H1 (cell line): ENCODE measurements at places on chromosomes 11 and 22. TPM values are rescaled to one million over a fixed set of nuclear protein-coding genes. Genes with fewer than 3 reads are reported as not detected.

The GDPD5 gene
- total RNA-seq = 8.1 and 8.6 TPM in 2 replicates

The MRGPRX4 gene
- total RNA-seq = not detected in 2 replicates

The KCNK7 gene
- 0.42 and 1.0 TPM in 2 replicates for total RNA-seq

The NRGN gene
- total RNA-seq = 0.60 and 0.75 TPM in 2 replicates

The PNPLA5 gene
- total RNA-seq = 6.8 and 8.2 TPM in 2 replicates

The DDX25 gene
- 16.3 and 17.9 TPM in 2 replicates for total RNA-seq

The OR4C3 gene
- total RNA-seq = not detected in 2 replicates

The RIMBP3B gene
- total RNA-seq = 0.19 and 0.21 TPM in 2 replicates

The KCNJ1 gene
- 0.15 and 0.17 TPM in 2 replicates for total RNA-seq

The SYCE3 gene
- not detected in 2 replicates for total RNA-seq

The CTSW gene
- total RNA-seq = not detected in 2 replicates

The PRODH gene
- total RNA-seq = 27.5 and 27.6 TPM in 2 replicates

The KCNJ5 gene
- total RNA-seq = not detected in 2 replicates

The LRRC55 gene
- 1.1 and 1.4 TPM in 2 replicates for total RNA-seq

The TTC28 gene
- total RNA-seq = 12.6 and 13.1 TPM in 2 replicates

The MS4A3 gene
- total RNA-seq = not detected in 2 replicates

The LRP5 gene
- 35.4 and 38.9 TPM in 2 replicates for total RNA-seq

The SEPTIN5 gene
- 7.8 and 8.6 TPM in 2 replicates for total RNA-seq

The MMP11 gene
- total RNA-seq = 9.6 and 10.2 TPM in 2 replicates

The SEPTIN3 gene
- 38.9 and 39.1 TPM in 2 replicates for total RNA-seq

GRCh38 chr22:50620593-50621355, 7.2 kb downstream of the ARSA start:
- no peaks in the 10 kb centered on the region for H3K27me3 ChIP-seq
- no peak overlapping the region for H3K27ac ChIP-seq
- H3K4me1 ChIP-seq = peaks cover 5% of the 10 kb centered on the region
- H3K4me3 ChIP-seq = no peak overlapping the region
- no peak for DNase-seq

- H3K27me3 ChIP-seq = no peaks in the 10 kb centered on the region
- no peak for DNase-seq
- no peaks in the 10 kb centered on the region for H3K36me3 ChIP-seq
- no peak overlapping the region for H3K4me3 ChIP-seq
- H3K27ac ChIP-seq = no peak overlapping the region
- no peaks in the 10 kb centered on the region; the same call in 1 of the 2 replicates for H3K4me1 ChIP-seq
Observed at GRCh38 chr11:109960831-109961230, 132.4 kb upstream of the ZC3H12C start.

- no peak for DNase-seq
- H3K4me1 ChIP-seq = peaks cover 23% of the 10 kb centered on the region
- no peaks in the 10 kb centered on the region for H3K27me3 ChIP-seq
- no peak overlapping the region for H3K27ac ChIP-seq
Observed at GRCh38 chr22:29012952-29013351, 48.7 kb downstream of the C22orf31 start.

- no peak overlapping the region for H3K4me3 ChIP-seq
- no peak overlapping the region for H3K27ac ChIP-seq
- no peak for DNase-seq
Observed at GRCh38 chr22:17804331-17805080, 30.2 kb upstream of the BID start.

DNA sequence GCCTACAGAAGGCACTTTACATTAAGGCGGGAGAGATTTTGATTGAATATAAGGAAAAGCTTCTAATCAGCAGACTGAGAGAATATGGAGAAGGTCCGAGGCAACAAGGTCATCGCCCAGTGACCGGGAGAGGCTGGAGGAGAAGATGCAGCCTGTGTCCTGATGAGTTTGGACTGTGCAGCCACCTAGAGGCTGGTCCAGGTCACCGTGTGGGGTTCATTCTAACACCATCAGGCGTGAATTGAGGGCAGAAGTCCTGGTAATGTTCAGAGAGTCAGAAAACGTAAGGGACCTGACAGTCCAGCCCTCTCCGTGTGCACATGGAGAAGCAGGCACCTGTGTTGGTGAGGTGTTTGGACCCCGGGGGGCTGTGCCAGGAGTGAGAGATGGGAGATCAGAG, 102.7 kb downstream of the FEZ1 start:
- H3K27ac ChIP-seq = no peak overlapping the region
- no peaks in the 10 kb centered on the region for H3K36me3 ChIP-seq
- no peak overlapping the region for H3K4me3 ChIP-seq
- no peaks in the 10 kb centered on the region; the same call in 1 of the 2 replicates for H3K27me3 ChIP-seq
- DNase-seq = no peak

DNA sequence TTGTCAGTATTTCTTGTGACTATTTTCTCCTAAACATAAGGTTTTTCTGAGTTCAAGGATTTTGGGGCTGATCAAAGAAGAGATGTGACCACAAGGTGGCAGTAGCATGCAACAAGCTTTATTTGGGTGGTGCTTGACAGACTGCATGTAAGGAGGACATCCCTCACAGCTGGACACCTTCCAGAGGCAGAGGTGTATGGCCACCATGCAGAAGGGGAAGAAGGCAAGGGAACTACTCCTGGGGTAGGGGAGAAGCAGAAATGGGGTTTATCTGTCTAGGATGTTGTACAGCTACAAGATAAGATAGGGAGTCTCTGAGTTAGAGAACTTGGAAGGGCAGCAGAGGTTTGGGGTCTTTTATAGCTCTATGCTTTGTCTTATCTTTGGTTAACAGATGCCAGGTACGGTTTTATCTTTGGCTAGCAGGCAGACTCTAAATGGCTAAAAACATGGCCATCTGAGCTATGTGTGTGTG, 5.1 kb upstream of the BIRC2 start:
- H3K4me1 ChIP-seq = peaks cover 4% of the 10 kb centered on the region
- H3K4me3 ChIP-seq = no peak overlapping the region
- DNase-seq = peak; percentile 75
- no peaks in the 10 kb centered on the region for H3K36me3 ChIP-seq
- no peaks in the 10 kb centered on the region for H3K27me3 ChIP-seq

DNA sequence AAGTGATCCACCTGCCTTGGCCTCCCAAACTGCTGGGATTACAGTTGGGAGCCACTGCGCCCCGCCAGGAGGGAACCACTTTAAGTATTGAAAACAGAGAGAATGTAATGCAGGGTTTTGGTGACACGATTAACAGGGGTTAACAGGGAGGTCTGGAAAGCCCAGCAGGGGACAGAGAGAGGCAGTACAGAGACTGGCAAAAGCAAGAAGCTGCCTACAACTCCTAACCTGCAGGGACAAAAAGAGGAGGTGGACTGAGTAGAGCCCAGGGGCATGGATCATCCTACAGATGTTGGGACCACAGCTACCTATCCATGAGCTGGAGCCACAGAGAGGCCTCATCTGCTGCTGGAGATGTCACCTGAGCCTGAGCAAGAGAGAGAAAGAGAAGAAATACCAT, 1.7 kb upstream of the SPINDOC start:
- H3K27ac ChIP-seq = no peak overlapping the region
- H3K4me3 ChIP-seq = no peak overlapping the region
- H3K36me3 ChIP-seq = peaks cover 7% of the 10 kb centered on the region
- DNase-seq = no peak

DNA sequence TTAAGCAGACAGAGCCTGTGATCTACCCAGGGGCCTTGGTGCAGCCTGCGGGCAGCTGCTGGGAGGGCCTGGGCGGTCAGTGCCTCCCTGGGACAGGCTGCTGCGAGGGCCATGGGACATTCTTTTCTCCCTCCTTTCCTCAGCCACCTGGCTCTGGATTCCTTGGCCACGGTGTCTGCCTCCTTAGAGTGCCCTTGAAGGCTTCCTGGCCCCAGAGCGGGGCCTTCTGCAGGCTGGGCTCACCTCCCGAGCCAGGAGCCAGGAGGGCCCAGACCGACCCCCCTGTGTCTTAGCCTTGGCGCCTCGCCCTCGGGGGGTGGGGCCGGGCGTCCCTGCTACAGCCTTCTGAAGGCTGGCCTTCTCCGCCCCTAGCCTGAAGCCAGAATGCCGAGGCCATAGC, 231.2 kb downstream of the TBC1D22A start:
- H3K4me3 ChIP-seq = no peak overlapping the region
- H3K27me3 ChIP-seq = no peaks in the 10 kb centered on the region
- no peaks in the 10 kb centered on the region for H3K36me3 ChIP-seq
- no peak overlapping the region for H3K27ac ChIP-seq

GRCh38 chr22:42920101-42920820, 63.2 kb upstream of the ARFGAP3 start:
- H3K4me1 ChIP-seq = peaks cover 22% of the 10 kb centered on the region
- H3K4me3 ChIP-seq = no peak overlapping the region
- H3K27ac ChIP-seq = no peak overlapping the region
- no peak for DNase-seq

DNA sequence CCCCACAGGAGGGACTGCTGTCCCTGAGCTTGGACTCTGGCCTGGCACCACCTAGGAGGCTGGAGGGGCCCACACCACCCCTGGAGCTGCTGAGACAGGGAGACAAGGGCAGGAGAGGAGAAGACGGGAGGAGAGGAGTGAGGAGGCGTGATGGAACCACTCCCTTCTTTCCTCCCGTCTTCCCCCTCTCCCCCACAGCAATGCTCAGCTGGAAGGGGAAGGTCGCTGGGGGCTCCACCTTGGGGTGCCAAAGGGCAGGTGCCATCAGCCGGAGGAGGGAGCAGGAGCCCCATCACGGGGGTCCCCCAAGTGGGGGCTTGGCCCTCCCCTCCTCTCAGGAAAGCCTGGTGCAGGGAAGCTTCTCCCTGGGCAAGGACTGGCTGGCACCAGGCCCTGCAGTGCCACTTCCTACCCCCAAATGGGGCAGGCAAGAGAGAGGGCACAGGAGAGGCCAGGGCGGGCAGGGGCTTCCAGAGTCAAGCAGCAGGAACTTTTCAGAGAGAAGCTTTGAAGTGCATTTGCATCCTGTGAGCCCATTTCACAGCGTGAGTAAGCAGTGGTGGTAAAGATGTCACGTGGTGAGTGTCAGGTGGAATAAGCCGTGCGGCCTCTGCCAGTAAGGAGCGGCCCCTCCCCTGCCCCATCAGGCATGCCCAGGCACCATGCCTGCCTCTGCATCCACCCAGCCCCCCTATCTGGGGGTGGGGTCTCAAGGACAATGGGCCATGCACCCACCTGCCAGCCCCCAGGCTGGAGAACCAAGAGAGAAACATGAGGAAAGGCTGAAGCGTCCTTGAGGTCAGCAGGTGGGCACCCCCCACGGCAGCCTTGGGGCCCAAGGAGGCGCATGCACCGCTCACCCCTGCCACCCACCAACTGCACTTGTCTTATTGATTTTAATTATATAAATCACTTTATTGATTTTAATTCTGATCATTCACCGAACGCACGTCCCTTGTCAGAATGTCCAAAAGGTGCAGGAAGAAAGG, 4.9 kb downstream of the IGF2 start:
- no peak overlapping the region for H3K27ac ChIP-seq
- no peaks in the 10 kb centered on the region for H3K36me3 ChIP-seq
- peaks cover 60% of the 10 kb centered on the region for H3K27me3 ChIP-seq
- DNase-seq = no peak
- peaks cover 9% of the 10 kb centered on the region; the same call in 1 of the 2 replicates for H3K4me1 ChIP-seq
- no peak overlapping the region for H3K4me3 ChIP-seq

- H3K36me3 ChIP-seq = no peaks in the 10 kb centered on the region
- DNase-seq = no peak
Observed at GRCh38 chr22:30043161-30043560, 37.1 kb upstream of the HORMAD2 start.

GRCh38 chr11:26914968-26915367, 78.9 kb upstream of the FIBIN start:
- no peaks in the 10 kb centered on the region for H3K36me3 ChIP-seq
- no peak overlapping the region for H3K27ac ChIP-seq
- DNase-seq = no peak
- no peaks in the 10 kb centered on the region for H3K27me3 ChIP-seq
- no peaks in the 10 kb centered on the region for H3K4me1 ChIP-seq
- no peak overlapping the region for H3K4me3 ChIP-seq

GRCh38 chr22:33706100-33706499, 214.2 kb downstream of the LARGE1 start:
- peaks cover 1% of the 10 kb centered on the region; the same call in 1 of the 2 replicates for H3K36me3 ChIP-seq
- H3K4me3 ChIP-seq = no peak overlapping the region
- no peak for DNase-seq
- H3K27ac ChIP-seq = no peak overlapping the region

DNA sequence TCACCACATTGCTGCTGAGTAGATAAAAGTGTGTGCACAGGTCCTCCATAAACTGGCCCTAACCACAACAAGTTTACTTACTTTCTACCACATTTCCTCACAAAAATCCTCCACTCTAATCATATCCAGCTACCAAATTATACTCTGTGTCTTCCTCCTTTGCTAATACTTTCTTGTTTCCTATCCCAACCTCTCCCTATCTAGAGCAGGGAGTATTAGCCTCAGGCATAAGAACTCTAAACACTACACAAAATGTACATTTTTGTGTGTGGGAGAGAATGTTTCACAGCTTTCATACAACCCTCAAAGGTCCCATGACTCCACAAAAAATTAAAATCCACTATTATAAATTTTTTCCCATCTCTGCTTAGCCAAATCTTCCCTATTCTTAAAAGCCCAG, 72.4 kb downstream of the ATG16L2 start:
- H3K27me3 ChIP-seq = no peaks in the 10 kb centered on the region
- no peak for DNase-seq
- no peak overlapping the region for H3K4me3 ChIP-seq

DNA sequence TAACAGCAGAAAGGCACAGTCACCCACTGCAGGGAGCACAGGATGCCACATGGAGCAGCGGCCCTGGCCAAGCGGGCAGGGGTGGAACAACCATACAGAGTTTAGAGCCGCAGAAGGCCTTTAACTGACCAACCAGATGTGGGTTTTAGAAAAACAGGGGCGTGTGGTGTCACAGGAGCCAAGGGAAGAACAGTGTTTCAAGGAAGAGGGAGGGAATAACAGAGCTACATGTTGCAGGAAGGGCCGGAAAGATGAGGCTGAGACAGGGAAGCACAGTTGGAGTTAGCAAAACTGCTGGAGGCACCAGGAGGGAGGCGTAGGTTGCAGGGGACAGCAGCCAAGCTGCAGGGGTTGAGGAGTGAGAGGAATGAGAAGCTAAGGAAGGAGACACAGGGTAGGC, 7.8 kb upstream of the NAA40 start:
- no peak for DNase-seq
- no peaks in the 10 kb centered on the region for H3K4me1 ChIP-seq
- H3K27me3 ChIP-seq = peaks cover 3% of the 10 kb centered on the region; the same call in 1 of the 2 replicates
- no peaks in the 10 kb centered on the region for H3K36me3 ChIP-seq
- no peak overlapping the region for H3K27ac ChIP-seq
- no peak overlapping the region for H3K4me3 ChIP-seq

GRCh38 chr22:24302591-24302990, 32.0 kb downstream of the SPECC1L start:
- no peak overlapping the region for H3K27ac ChIP-seq
- no peak overlapping the region for H3K4me3 ChIP-seq
- DNase-seq = no peak

DNA sequence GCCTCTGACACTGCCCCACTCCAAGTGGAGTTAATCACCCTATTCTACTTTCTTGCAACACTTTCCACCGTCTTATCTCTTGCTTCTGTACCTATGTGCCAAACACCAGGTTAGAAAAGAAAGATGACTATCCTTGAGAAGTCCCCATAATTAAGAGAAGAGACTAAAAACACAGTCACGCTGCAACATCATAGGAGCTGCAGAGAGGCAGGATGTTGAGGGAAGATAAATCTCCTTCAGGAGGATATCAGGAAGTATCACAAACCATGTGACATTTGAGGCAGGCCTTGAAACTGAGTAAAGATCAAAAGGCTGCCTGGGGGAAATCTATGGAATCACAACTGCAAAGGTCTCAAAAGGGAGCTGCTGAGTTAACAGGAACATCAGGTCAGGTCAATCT, 24.8 kb downstream of the GAB2 start:
- no peak overlapping the region for H3K27ac ChIP-seq
- no peak for DNase-seq
- no peaks in the 10 kb centered on the region for H3K27me3 ChIP-seq
- H3K4me3 ChIP-seq = no peak overlapping the region
- no peaks in the 10 kb centered on the region for H3K36me3 ChIP-seq
- H3K4me1 ChIP-seq = no peaks in the 10 kb centered on the region
